ENCODE measurements at places on chromosomes 13 and 19.

DNA sequence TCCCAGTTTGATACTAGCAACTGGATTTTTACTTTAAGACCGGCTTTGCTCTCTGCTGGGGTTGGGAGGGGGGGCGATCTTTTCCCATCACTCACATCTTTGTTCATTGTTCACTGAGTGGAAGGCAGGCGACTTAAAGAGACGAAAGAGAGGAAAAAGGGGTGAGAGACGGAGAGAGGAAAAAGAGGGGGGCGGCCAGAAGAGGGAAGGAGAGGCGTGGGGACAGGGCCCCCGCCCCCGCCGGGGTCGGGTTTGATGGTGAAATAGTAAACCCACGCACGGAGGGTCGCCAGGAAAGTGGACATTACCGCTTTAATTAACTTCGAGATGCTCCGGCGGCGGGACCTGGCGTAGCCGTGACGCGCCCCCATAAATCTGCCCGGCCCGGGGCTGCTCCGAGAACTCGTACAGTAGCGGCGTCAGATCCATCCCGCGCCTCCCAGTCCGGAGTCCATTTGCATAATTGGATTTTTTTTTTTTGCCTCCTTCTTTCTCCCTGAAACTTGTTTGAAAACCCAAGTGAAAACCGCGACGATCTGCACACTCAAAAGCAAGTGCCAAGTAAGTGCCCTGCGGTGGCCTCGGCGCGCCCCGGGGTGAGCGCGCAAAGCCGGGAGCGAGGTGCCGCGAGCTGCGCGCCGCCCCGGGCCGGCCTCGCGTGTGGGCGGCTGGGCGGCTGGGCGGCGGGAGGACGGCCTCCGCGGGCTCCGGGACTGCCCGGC, 143.9 kb upstream of the ZNF536 start:
- no peak for DNase-seq

GRCh38 chr19:9362905-9363304, at the start of gene ZNF177:
Gene ZNF177, plus strand, starts transcription at chr19:9363013. Its CDS starts 15,299 bp downstream, at chr19:9378312.
- no peak for DNase-seq

- no peak for DNase-seq
Measured at GRCh38 chr13:33176526-33176925, 109.0 kb downstream of the STARD13 start.

- no peak for DNase-seq
Measured at GRCh38 chr19:46069806-46070341, 29.1 kb upstream of the IGFL4 start.

DNA sequence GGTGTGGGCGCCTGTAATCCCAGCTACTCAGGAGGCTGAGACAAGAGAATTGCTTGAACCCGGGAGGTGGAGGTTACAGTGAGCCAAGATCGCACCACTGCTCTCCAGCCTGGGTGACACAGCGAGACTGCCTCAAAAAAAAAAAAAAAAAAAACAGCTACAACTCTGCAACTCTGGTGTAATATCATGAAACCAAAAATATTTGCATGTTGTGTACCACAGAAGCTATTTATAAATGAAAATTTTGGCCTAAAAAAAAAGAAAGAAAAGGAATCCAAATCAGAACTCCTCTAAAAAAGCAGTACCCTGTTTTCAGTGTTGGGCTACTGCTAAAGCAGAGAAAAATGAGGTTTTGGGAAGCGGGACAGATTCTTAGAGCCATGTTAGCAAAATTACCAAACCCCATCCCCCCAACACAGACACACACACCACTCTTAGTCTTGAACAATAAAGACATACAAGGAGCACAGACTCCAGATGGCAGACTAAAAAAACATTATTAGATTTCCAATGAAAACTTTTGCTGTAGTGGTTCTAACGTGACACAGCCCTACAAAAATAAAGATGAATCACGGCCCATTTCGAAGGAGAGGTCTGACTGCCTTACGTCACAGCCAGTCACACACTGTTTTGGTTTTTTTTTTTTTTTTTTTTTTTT, 51.5 kb downstream of the INSR start:
- DNase-seq, result no peak

DNA sequence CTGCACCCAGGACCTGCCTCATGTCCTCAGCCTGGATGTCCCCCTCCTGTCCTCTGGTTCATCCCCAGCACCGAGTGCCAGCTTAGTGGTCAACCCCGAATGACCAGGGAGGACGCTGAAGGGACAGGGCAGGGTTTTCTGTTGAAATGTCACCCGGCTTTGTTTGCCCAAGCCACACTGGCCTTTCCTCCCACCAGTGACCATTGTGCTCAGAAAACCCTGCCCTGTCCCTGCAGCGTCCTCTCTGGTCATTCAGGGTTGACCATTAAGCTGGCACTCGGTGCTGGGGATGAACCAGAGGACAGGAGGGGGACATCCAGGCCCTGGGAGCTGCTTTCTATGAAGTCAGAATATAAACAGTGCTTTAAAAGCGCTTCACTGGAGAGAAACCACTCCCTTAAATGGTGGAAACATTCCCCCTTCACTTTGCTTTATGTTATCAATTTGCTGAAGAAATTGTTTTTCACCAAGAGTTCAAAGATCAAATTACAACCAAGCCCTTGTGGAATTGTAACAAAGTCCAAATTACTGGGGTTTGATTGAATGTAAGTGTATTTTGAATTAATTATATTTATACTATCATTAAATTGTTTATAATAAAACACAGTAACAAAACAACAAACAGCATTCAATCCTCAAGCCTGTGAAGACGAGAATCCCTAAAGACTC, 21.4 kb downstream of the CARS2 start:
- DNase-seq, result no peak

DNA sequence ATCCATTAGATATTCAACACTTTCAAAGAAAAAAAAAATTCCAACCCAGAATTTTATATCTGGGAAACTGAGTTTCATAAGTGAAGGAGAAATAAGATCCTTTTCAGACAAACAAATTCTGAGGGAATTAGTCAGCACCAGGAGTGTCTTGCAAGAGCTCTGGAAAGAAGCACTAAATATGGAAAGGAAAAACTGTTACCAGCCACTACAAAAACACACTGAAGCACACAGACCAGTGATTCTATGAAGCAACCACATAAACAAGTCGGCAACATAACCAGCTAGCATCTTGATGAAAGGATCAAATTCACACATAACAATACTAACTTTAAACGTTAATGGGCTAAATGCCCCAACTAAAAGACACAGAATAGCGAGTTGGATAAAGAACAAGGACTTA, 368.4 kb upstream of the MIR17HG start:
- DNase-seq, result no peak

GRCh38 chr19:17473041-17473440, 2.7 kb downstream of the SLC27A1 start:
- DNase-seq, result no peak

DNA sequence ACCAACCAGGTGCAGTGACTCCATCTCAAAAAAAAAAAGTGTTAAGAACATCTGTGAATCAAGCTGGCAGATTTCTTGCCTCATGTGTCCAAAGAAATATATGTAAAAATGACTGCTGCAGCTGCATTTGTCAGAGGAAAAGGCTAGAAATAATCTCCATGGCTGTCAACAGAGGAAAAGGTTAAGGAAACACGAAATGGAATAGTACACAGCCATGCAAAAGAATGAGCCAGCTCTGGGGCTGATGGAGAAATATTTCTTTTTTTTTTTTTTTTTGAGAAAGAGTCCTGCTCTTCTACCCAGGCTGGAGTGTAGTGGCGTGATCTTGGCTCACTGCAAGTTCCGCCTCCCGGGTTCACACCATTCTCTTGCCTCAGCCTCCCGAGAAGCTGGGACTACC, 6.6 kb downstream of the RAB3D start:
- no peak for DNase-seq

DNA sequence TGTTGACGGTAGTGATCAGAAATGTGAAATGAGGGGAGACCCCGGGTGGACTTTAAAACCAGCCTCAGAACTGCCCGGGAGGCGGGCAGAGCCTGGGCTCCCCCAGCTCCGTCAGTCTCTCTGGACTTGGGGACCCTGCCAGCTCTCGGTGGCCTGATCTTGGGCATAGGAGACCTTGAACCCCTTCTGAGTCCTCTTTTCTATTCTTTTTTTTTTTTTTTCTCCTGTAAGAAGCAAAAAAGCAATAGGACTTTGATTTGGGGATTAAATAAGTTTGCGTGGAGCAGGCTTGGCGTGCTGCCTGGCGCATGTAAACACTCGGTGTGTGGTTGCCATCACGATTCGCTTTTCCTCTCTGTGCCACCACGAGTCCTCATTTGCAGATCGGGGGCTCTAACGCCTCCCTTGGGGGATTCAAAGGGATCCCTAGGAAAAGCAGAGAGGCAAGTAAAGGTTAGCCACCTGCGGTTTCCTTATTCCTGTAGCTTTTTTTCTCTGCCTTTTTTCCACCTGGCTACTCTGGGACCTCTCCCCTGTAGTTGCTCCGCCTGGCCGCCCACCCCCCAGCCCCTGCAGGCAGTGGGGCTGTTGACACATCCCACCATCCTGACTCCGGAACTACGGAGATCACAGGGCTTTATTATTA, 1.3 kb downstream of the SAFB start:
- no peak for DNase-seq

Data from stimulated activated CD4-positive, alpha-beta T cell treated with anti-CD3 and anti-CD28 coated beads, Interleukin-1b, Interleukin-23, amount 100 ng/mL, for 4 hours (primary cell).